ENCODE measurements at places on chromosomes 5 and 9.

DNA sequence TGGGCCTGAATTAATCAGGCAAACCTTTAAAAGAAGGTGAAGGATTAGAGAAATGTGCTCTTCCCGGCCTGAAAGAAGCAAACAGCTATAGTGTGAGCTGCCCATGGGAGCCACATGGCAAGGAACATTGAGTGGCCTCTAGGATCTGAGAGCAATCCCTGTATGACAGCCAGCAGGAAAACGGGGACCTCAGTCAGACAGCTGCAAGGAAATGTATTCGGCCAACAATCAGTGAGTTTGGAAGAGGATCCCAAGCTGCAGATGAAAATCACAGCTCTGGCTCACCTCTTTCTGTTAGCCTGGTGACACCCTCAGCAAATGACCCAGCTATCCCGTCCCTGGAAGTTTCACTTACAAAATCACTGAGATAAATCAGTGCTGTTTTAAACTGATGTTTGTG is 309.2 kb downstream of the SH3GL2 start:
- DNase-seq = no peak

DNA sequence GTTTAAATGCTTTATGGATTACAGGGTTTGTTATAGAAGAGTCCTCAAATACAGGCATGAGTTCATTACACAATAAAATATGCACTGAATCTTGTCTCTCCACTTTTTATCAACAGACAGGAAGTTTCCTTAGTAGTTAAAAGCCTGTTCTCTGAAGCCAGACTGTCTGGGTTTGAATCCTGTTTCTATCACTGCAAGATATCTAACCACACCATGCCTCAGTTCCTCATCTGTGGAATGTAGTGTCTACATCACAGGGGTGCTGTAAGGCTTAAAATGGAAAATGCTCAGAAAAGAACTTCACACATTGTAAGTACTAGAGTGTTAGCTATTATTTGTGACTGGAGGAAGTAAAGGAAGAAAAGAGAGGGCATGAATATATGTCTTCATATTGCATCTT is 9.3 kb downstream of the LIX1 start:
- DNase-seq = no peak

- peak; percentile 22 for DNase-seq
Observed at GRCh38 chr9:70113403-70114022, 69.9 kb downstream of the MAMDC2 start.

GRCh38 chr5:115555084-115555633 is 10.6 kb upstream of the FEM1C start:
- DNase-seq = no peak

DNA sequence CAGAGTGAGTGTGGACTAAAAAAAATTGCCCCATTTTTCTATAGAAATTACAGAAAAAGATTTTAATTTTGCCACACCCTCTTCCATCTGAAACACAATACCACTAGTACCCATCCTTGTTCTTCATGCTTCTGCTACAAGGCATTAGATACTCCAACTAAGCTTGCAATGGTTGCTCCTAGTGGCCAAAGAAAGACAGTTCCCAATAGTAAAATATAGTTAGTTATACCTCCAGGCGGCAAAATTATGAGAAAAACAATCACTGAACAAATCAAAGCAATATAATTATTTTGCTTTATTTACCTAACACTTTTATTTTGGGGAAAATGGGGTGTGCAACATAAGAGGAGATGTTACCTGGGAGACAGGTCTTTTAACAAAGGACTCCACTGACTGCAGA is 101.2 kb downstream of the RAPGEF6 start:
- no peak for DNase-seq
